ENCODE measurements at places on chromosomes 4 and X. TPM values are rescaled to one million over a fixed set of nuclear protein-coding genes. Genes with fewer than 3 reads are reported as not detected.

CD38 gene
- 0.11 TPM for polyA plus RNA-seq

TEX13C gene
- polyA plus RNA-seq: not detected

NUP62CL gene
- not detected for polyA plus RNA-seq

VCX3B gene
- polyA plus RNA-seq: not detected

- H3K36me3 ChIP-seq: no peaks in the 10 kb centered on the region
- peak; percentile 6 for DNase-seq
- H3K4me1 ChIP-seq: peaks cover 5% of the 10 kb centered on the region
- no peak overlapping the region for H3K27ac ChIP-seq
- no peaks in the 10 kb centered on the region for H3K27me3 ChIP-seq
- no peak overlapping the region for H3K4me3 ChIP-seq
Observed at GRCh38 chrX:17725181-17725580, 12.1 kb upstream of the SCML1 start.

- no peak overlapping the region for H3K4me3 ChIP-seq
- H3K27ac ChIP-seq: no peak overlapping the region
- H3K27me3 ChIP-seq: no peaks in the 10 kb centered on the region
- no peaks in the 10 kb centered on the region for H3K36me3 ChIP-seq
- DNase-seq: no peak
- no peaks in the 10 kb centered on the region for H3K4me1 ChIP-seq
Observed at GRCh38 chrX:15870310-15870709, 15.7 kb upstream of the AP1S2 start.

GRCh38 chrX:107565015-107565414 is 63.3 kb upstream of the PRPS1 start:
- H3K4me3 ChIP-seq: no peak overlapping the region
- H3K27ac ChIP-seq: no peak overlapping the region
- no peak for DNase-seq
- H3K4me1 ChIP-seq: no peaks in the 10 kb centered on the region
- H3K27me3 ChIP-seq: no peaks in the 10 kb centered on the region

- H3K27me3 ChIP-seq: no peaks in the 10 kb centered on the region
- DNase-seq: peak; percentile 31
- H3K4me1 ChIP-seq: peaks cover 11% of the 10 kb centered on the region
- H3K36me3 ChIP-seq: peaks cover 20% of the 10 kb centered on the region
Observed at GRCh38 chr4:82818664-82819662, 20.4 kb upstream of the SCD5 start.

GRCh38 chr4:82017680-82018079 is 356.1 kb downstream of the HNRNPD start:
- H3K27ac ChIP-seq: no peak overlapping the region
- H3K27me3 ChIP-seq: no peaks in the 10 kb centered on the region
- peak; percentile 7 for DNase-seq
- no peak overlapping the region for H3K4me3 ChIP-seq

- peaks cover 9% of the 10 kb centered on the region for H3K4me1 ChIP-seq
- DNase-seq: no peak
- H3K27ac ChIP-seq: no peak overlapping the region
- H3K36me3 ChIP-seq: no peaks in the 10 kb centered on the region
- H3K27me3 ChIP-seq: no peaks in the 10 kb centered on the region
- no peak overlapping the region for H3K4me3 ChIP-seq
Observed at GRCh38 chr4:87392183-87392582, 1.2 kb upstream of the HSD17B11 start.

GRCh38 chr4:152660526-152660925 is 19.3 kb downstream of the TMEM154 start:
- H3K27ac ChIP-seq: no peak overlapping the region
- no peaks in the 10 kb centered on the region for H3K36me3 ChIP-seq
- H3K4me1 ChIP-seq: no peaks in the 10 kb centered on the region
- no peak for DNase-seq
- no peaks in the 10 kb centered on the region for H3K27me3 ChIP-seq
- H3K4me3 ChIP-seq: no peak overlapping the region

Measured in endothelial cell of umbilical vein (primary cell).